ENCODE measurements at places on chromosomes 1 and 21.

DNA sequence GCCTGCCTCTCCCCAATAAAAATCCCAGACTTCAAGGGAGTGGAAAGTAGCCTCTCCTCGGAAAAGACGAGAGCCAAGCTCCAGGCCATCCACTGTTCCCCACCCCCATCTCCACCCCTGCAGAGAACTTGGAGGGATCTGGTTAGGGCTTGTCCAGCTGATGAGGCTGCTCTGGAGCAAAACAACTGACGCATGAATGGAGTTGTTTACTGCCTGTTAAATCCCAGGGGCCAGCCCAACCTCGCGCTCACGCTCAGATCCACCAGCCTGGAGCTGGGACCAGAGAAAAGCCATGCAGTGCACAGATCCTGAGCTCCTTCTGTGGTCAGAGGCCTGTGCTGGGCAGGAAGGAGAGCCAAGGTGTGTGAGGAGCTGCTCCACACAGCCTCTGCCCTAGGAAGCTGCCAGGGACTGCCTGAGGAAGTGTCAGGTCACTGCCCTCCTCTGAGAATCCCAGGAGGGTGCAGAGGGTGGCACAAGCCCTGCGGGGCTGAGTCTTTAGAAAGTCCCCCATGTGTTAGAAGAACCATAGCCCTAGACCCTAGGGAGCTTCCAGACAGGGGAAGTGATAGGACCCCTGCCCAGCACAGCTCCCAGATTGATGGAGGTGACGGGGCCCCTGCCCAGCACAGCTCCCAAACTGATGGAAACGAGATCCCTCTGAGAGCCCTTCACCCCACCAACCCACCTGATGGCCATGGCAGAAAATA lies 109.0 kb upstream of the IPO9 start:
- no peak for DNase-seq

DNA sequence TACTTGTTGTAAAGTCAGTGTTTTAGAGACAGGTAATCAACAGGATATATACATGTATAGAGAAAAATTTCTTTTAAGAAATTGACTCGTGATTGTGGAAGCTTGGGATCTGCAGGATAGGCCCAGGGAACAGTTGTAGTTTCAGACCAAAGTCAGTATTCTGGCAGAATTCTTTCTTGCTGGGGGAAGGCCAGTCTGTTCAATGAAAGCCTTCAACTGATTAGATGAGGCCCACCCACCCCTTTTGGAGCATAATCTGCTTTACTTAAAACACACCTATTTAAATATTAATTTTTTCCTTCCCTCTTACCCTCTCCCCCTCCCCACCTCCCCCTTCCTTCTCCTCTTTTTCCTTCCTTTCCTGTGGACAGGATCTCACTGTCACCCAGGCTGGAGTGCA lies 48.0 kb downstream of the FNBP1L start:
- no peak for DNase-seq

DNA sequence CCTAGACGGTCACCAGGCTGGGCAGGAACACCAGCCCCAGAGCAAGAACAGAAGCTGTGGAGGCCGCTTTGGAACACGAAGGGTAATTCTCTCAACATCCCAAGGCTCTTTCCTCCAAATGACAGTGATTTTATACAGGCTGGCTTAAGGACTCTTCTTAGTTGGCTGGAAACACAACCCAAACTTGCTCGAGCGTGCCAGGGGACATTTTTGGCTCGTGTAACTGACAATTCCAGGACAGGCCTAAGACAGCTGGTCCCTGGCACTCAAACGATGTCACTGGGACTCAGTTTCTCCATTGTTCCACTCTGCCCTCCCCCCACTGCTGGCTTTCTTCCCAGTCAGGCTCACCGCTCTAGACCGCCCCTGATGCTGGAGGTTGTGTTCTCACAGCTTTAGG lies 164.7 kb downstream of the NPHP4 start:
- no peak for DNase-seq

DNA sequence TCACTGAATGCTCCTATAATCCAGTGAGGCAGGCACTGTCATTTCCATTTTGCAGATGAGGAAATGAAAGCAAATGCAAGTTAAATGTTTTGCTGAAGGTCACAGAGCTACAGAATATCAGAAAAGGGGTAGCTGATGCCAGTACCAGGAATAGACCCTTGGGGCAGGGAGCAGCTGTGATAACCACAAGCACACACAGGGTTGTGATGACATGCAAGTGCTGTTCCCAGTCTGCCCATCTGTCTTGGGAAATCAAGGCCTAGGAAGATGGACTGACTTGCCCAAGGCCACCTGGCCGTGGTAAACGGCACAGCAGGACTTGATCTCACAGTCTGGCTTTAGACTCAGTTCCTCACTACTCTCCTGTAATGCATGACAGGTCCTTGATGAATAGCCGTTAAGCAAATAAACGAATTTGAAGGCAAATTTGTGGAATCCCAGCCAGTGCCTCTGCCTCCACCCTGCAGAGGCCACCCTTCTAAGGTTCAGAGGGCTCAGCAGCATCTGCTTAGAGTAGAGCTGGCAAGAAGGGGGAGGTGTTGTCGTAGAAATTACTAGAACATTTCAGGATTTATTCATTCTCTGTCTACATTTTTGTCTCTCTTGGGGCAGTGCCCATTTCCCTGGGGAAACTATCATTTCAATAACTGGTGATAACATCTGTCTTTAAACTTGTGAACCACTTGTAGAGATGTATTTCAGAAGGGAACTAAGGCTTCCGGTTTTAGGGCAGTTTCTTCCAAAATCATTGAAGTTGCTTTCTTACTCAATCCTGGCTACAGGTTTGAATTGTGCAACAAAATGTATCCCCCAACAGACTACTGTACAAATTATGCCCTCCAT lies 53.2 kb upstream of the MRPS6 start:
- DNase-seq: no peak

DNA sequence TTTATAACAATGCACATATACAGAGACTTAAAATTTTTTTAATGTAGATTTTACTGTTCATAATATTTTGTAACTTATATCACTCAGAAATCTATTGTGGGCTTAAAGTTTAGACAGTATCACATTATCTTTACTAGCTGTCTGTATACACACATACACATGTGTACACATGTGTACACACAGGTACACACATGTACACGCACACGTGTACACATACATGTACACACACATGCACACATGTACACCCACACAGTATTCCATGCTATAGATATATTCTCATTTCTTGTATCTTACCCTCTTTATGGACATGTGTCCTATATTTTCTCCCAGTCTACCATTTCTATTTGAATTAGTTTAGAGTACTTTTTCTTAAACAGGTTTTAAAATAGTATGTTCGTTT lies 123.3 kb downstream of the USP25 start:
- DNase-seq: no peak

DNA sequence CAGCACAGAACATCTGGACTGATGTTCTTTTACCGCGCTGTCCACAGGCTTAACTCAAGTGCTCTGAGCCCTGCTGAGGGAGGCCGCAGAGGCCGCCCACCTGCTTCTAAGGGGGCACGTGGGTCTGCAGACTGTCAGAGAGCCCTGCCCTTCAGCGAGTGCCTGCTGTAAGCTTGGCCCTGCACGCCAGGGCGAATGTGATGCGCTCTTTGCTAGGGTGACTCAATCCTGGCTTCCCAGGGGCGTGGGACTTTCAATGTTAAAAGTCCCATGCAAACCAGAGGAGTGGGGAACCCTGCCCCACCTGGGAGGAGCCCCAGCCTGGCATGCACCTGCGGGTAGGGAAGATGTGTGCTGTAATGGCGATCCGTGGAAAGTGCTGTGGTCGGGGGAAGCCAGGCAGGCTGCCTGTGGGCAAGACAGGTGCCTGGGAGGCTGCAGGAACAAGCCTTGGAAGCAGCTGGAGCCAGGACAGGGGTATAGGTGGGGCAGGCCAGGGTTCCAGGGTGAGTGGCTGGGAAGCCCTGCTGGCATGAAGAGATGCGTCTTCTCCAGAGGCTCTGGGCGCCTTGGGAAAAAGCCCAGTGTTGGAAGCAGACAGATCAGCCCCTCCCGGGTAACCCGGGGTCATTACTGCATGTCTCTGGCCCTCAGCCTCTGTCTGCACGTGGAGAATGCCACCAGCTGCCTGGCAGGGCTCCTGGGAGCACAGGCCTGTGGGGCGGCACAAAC lies 594 bp upstream of the PANK4 start:
- peak; percentile 85 for DNase-seq

- DNase-seq: no peak
These were observed 126.9 kb downstream of the TGFBR3 start for GRCh38 chr1:91759076-91759475.

- no peak for DNase-seq
These were observed 326.5 kb upstream of the ESRRG start for GRCh38 chr1:217049721-217050120.

- DNase-seq: peak; percentile 18
These were observed 441 bp downstream of the YARS1 start for GRCh38 chr1:32816676-32817158.

- DNase-seq: no peak
These were observed 66.3 kb downstream of the RRAGC start for GRCh38 chr1:38793299-38793698.

DNA sequence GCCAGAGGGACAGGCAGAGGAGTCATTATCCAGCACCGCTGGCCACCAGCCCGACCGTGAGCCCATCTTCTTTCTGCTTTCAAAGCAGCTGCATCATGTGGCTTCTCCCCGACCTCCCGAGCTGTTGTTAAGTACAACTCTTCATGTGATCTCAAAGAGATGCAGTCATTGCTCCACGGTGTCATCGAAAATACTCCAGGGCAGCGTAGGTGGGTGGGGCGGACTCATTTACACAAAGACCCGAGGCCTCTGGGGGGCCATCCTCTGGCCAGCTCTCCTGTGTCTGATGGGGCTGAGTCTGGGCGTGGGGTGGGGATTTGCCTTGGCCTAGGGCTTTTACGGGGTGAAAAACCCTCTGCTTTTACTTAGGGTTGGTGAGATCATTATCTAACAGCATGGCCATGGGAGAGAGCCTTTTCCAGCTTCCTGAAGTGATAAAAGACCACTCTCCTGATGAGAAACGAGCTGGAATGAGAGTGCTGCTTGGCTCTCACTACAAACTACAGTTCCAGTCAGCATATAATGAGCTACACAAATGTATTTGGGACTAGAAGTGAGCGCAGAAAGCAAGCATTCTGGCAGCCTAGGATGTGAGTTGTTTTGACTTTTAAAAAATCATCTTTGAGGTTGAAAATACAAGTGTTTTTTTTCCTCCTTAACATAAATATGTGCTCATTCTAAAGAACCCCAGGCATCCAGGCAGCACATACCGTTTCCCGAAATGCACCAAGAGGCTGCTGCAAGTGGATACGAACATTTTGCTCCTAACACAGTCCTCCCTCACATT lies 165.0 kb downstream of the RHOU start:
- no peak for DNase-seq

- DNase-seq: no peak
These were observed 34.7 kb downstream of the TUFT1 start for GRCh38 chr1:151574575-151575529.

- no peak for DNase-seq
These were observed 133.6 kb upstream of the RAB4A start for GRCh38 chr1:229137271-229137670.

GRCh38 chr1:198699167-198700015 lies 60.6 kb downstream of the PTPRC start:
- peak; percentile 47 for DNase-seq

DNA sequence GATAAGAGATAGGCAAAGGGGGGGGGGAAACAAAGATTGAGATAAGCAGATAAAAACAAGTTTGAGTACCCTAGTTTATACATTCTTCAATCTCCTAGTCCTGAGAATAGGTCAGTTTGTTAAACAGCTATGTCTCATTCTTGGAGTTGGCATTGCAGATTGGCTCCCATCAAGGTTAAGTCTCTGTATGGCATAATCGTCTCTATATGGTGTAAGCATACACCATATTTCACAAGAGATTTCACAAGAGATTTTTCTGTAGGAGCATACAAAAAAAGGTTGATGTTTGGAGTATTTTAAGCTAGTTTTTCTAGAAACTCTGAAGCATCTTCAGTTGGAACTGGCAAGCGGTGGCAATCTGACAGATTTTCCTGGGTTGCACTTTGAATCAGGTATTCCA lies 35.8 kb downstream of the NCAM2 start:
- no peak for DNase-seq

DNA sequence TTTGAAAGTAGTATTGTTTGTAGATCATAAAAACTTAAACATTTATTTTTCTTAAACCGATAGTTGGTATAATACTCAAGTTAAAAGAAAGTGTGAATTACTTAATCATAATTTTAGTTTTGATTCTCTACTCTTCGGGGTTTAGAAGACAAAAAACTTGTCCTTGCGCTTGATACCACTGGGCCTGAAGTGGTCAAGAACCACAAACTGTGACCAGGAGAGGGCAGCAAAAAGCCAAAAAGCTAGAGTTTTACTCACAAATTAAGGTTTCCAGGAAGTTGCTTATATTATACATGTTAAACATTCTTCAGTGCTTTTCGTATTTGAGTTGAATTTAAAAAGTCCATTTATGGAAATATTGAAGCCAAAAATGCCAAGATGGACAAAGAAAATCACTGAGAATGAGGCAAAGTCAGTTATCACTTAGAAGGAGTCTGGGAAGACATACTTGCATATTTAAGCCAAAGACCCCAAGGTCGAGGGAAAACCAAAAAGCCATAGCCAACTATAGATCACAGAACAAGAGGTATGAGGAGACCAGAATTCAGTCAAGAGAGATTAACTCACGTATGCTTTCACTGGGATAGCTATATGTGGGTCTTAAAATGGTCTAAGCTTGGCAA lies 34.2 kb downstream of the EFCAB7 start:
- DNase-seq: peak; percentile 11

GRCh38 chr1:156815307-156815826 lies 1.3 kb downstream of the SH2D2A start:
- DNase-seq: no peak

GRCh38 chr1:220222939-220223338 lies 49.3 kb downstream of the RAB3GAP2 start:
- no peak for DNase-seq

DNA sequence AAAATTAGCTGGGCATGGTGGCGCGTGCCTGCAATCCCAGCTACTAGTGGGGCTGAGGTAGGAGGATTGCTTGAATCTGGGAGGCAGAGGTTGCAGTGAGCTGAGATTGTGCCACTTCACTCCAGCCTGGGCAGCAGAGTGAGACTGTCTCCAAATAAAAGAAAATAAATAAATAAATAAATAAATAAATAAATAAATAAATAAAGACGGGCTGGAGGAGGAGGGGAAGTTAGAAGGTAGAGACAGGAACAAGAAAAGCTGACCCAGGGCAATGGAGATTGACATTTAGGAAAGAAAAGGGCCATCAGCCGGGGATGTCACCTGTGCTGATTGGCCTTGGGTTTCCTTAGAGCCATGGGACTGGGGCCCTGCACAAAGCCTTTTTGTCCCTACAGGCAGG lies 153.7 kb upstream of the IGSF21 start:
- no peak for DNase-seq

DNA sequence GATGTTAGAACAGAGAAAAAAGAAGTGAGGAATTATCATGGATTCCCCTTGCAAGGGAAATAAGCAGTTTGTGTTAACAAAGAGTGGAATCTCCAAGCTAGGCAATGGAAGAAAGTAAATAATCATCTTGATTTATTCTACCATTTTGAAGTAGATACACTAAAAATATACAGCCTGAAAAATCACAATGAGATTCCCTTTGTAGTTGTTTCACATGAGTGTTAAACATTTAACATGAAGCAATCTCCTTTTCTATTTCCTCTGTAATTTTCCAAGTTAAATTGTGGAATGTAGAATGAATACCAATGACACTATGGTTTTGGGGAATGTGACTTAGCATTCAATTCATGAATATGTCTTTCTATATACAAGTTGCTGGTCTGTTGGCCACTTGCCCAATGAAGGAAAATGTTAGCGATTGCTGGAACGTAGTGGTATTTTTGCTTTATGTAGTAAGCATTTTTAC lies 5.7 kb downstream of the TGFB2 start:
- no peak for DNase-seq

GRCh38 chr1:53110370-53111072 lies 31.9 kb downstream of the SLC1A7 start:
- no peak for DNase-seq

GRCh38 chr1:29974316-29974724 lies 738.0 kb downstream of the PTPRU start:
- peak; percentile 73 for DNase-seq

Data from SW480 (cell line).